Mesothelial cell of epicardium (in vitro differentiated cells): ENCODE measurements at places on chromosomes 4 and X.

- H3K27ac ChIP-seq, result no peak overlapping the region
- H3K36me3 ChIP-seq, result peaks cover 10% of the 10 kb centered on the region
- no peaks in the 10 kb centered on the region for H3K27me3 ChIP-seq
- DNase-seq, result no peak
- H3K4me3 ChIP-seq, result no peak overlapping the region
- H3K4me1 ChIP-seq, result no peaks in the 10 kb centered on the region
Observed at GRCh38 chrX:68072041-68072440, 361.3 kb downstream of the OPHN1 start.

DNA sequence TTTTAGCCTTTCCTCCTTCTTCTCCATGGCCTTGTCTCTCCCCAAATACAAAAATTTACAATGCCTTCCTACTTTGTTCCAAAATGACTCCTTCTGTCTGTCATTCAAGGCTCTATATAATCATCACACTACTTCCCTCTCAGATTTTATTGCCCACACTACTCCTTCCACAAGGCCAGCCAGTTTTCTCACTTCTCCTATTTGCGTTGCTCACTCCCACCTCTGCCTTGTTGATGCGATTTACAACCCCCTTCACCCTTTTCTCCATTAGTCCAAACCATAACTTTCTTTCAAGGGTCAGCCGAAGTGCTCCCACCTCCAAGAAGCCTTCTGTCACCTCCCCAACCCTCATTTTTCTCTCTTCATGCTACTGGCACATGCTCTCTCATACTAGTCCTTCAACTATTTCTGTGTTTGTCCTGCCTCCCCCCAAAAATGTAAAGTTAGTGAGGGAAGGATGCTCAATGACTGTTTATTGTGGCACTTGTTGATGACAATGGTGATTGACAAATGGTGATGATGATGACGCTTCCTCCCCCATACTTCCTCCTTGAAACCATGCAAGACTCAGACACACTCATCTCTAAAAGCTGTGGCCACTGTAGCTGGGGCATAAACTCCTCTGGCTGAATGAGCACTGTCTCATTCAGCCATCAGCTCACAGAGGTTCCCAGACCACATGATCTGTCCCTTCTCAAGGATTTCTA lies 2.7 kb upstream of the XKRX start:
- no peak for DNase-seq
- H3K27me3 ChIP-seq, result peaks cover 5% of the 10 kb centered on the region
- no peak overlapping the region for H3K4me3 ChIP-seq
- H3K27ac ChIP-seq, result no peak overlapping the region

DNA sequence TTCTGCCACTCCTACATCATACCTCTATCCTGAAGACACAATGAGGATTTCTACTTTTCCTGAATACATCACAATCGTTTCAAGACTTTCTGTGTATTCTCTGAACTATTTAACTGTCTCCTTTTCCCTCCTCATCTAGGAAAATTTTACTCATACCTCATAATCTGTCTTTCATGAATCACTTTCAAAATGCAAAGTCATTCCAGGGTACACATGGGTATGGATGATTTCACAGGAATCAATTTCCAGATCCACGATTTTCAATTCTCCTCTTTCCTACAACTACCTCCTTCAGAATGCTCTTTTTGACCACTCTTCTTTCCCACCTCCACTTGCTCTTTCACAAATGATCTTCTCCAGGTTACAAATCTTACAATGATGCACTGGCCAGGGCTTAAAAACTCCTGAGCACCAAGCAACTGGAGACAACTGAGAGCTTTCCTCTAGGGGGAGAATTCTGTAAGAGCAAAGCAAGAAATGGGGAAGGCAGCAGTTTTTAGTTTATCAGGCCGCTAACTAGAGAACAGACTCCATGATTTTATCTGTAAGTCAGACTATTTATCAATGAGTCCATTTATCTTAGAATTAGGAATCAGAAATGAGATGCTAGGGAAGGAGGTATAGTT lies 116.4 kb downstream of the PPP3CA start:
- H3K4me1 ChIP-seq, result peaks cover 4% of the 10 kb centered on the region
- H3K27me3 ChIP-seq, result no peaks in the 10 kb centered on the region
- H3K4me3 ChIP-seq, result no peak overlapping the region
- no peaks in the 10 kb centered on the region for H3K36me3 ChIP-seq

GRCh38 chr4:174427571-174428140 lies 94.6 kb downstream of the HPGD start:
- H3K36me3 ChIP-seq, result no peaks in the 10 kb centered on the region
- H3K27ac ChIP-seq, result no peak overlapping the region
- no peak for DNase-seq
- no peak overlapping the region for H3K4me3 ChIP-seq

DNA sequence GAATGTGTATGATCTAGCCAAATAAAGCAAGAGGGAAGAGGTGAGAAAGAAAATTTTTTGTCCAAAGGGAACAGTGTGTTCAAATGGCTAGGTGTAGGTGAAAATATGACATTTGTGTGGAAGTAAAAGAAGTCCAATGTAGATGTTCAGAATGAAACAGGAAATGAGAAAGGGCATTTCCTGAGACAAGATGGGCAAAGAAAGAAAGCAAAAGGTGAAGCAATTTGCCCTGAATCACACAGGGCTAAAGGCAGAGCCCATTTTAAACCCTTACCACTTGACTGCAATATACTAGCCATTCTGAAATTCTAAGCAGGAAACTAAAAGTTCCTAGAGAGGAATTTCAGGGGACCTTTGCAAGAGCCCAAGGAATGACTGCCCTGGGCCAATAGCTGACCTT lies 36.0 kb downstream of the CLOCK start:
- H3K36me3 ChIP-seq, result peaks cover 19% of the 10 kb centered on the region
- peaks cover 9% of the 10 kb centered on the region for H3K4me1 ChIP-seq
- no peaks in the 10 kb centered on the region for H3K27me3 ChIP-seq

DNA sequence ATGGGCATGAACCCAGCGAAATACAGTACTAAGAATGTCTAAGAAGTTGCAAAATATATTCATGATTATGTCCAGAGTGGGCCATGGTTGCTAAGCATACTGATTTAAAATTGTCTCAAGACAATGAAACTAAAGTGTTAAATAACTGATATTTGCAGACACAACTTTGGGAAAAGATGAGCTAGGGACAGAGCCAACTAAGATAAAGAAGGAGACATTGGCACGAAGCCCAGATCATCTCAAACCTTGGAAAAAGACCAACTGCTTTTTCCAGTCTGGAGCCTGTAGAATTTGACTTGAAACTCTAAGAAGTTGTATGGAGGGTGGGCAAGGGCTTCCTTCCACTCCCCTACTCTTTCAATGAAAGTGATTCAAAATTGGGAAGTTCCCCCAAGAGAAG lies 108.5 kb upstream of the GLRA2 start:
- no peaks in the 10 kb centered on the region for H3K27me3 ChIP-seq
- H3K27ac ChIP-seq, result no peak overlapping the region
- H3K4me3 ChIP-seq, result no peak overlapping the region
- H3K4me1 ChIP-seq, result no peaks in the 10 kb centered on the region
- H3K36me3 ChIP-seq, result no peaks in the 10 kb centered on the region
